Endothelial cell (in vitro differentiated cells): ENCODE measurements at places on chromosomes 11 and 22.

GRCh38 chr22:42172773-42173172 is 42.2 kb upstream of the CYP2D6 start:
- DNase-seq, result no peak

DNA sequence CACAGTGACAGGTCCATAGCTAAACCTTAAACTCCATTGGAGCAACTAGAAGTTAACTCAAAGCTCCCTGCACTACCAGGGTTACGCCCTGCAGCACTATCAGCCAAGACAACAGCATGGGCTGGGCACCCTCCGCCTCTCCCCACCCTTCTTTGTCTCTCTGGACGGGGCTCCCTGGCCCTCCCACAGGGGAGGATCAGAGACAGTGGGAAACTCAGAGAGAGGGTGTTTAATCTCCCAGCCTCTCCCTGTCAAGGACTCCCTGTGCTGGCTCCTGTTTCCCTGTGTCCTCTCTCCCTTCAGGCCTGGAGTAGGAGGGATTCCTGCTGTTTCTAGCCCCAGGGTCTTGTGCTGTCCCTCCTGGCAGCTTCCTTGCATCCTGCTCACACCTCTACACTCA is 56.9 kb upstream of the CSNK2A3 start:
- DNase-seq, result no peak

DNA sequence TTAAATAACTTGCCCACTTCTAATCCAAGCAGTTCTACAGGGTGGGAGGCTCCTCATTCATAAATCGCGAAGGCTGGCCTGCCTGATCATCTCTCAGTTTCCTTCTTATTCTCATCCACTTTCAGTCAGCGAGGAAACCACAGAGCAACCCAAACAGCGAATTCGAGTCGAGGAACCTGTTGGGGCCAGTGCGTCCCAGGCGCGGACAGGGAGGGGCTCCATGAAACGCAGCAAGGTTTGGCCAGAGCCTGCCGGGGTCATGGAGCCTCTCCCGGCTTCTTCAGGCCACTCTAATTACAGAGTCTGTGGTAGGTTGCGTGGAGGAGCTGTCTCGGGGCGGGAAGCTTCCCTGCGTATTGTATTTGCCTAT is 741 bp upstream of the NAV2 start:
- no peak for DNase-seq

- no peak for DNase-seq
Measured at GRCh38 chr11:37907436-37908218, 1309.6 kb upstream of the RAG2 start.

- no peak for DNase-seq
Measured at GRCh38 chr11:66172146-66172545, 96.3 kb upstream of the RAB1B start.

GRCh38 chr11:18313965-18314763 is 7.8 kb downstream of the HPS5 start:
- no peak for DNase-seq

- DNase-seq, result peak; percentile 18
Measured at GRCh38 chr11:86245369-86246292, 1.1 kb downstream of the EED start.

DNA sequence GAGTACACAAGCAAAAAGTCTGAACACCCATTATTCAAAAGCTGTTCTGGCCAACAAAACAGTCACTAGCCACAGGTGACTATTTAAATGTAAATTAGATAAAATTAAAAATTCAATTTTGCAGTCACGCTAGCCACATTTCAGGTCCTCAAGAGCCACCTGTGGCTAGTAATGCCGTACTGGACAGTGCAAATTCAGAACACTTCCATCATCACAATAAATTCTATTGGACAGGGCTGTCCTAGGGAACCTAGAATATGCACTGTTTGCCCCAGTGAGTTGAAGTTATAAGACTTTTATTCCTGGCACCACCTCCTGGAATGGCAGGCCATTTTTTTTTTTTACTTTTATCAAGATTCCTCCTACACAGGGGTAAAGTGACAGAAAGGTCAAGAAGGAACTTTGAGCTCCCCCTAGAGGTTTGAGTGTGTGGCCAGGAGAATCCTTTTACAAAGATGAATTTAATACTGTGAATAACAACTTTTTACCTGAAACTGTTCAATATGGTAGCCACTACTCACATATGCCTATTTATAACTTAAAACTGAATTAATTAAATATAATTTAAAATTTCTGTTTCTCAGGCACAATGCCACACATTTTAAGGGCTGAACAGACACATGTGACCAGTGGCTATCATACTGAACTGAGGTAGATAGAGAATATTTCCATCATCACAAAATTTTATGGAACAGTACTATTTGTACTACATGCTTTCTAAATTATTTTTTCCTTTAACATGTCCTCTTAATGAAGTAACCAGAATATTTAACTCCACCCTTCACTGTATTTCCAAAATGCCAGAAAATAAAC is 6.5 kb downstream of the MSANTD2 start:
- DNase-seq, result peak; percentile 35

- DNase-seq, result no peak
Measured at GRCh38 chr11:76327756-76328388, 53.1 kb downstream of the THAP12 start.

GRCh38 chr11:83971063-83971462 is 684.9 kb upstream of the CCDC90B start:
- no peak for DNase-seq

DNA sequence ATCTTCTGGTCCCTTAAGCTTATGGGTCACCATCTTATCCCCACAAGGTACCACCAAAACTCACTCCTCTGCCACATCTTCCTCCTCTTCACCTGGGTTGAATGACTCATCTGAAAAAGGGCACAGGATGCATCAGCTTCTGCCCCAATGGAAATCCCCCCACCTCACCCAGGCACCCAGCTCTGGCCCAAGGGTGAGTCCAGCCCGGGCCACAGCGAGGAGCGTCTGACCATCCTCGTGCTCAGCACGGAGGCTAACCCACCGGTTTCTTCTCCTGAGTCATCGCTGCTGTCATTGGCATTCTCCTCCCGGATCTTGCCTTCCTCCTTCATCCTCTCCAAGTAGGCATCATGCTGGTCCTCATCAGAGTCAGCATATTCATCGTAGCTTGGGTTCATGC is 5.3 kb upstream of the TNKS1BP1 start:
- DNase-seq, result no peak

DNA sequence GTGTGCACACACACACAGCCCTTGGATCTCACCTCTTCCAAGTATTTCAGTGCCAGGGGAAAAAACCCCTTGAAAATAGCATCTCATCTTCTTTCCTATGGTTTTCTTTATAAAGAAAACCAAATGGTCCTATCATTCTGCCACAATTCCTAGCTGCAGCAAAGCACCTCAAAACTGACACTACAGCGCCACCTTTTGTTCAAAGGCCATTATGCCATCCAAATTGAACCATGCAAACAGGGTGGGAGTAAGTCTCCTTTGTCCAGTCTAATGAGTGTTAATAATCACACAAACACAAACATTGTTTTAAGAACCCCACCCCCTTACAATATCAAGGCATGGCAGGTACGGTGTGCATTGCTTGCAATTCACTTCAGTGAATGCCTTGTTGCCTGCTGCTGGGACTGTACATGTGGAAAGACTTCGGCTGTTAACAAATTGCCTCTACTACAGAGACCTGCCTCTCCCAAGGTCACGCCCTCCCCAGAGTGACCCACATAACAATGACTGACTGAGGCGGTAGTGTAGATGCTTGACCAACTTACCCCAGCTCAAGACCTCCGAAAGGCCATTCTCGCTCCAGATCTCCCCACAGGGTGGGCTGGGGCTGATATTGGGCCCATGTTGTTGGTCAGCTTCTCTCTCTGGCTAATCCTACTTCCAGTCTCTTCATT is 31.7 kb downstream of the FAM181B start:
- DNase-seq, result peak; percentile 64

DNA sequence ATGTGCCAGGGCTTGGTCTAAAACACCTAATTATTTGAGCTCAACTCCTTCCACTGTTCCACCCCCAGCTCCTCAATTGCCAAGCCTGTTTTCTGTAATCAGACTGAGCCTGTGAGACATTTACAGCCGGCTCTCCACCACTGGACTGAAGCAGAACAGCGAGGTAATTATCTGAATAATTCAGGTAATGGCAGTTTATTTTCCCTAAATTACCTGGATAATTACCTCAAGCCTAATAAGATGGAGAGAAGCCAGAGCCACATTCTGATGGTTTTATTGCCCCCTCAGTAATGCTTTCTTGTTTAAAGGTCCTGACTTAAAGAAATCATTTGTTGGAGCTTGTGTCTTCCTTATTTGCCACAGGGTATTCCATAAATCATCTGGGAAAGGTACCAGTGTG is 64.2 kb downstream of the FZD4 start:
- no peak for DNase-seq

GRCh38 chr11:116646191-116646590 is 126.6 kb downstream of the BUD13 start:
- no peak for DNase-seq

DNA sequence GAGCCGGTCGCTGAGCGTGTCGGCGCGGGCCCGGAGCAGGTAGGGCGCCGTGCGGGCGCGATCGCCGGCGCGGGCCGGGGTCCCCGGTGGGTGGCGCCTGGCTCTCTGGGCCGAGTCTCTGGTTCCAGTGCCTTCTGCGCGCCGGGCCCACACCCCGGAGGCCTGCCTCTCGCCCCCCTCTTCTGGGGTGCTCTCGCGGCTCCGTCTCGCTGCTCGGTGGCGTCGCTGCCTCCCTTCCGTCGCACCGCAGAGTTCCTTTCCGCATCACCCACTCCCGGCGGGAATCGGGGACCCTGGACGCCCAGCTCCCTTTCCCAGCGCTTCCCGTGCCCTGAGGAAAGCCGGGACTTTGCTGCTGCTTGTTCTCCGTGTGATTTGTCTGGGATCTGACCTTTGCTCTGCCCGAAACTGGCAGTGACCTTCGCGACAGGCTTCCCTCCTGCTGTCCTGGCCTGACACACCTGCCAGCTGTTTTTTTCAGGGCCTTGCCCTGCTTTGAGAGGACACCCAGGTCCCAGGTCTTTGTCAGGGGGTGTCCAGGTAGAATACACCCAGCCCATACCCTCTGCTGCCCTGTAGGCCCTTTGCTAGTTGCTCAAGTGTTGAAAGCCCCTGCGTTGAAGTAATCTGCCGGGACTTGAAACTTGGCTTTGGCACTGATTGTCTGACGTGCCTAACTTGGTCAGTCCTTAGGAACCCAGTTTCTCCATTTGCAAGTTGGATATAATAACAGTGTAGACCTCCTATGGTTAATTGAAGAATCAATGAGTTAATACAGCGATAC is 711 bp downstream of the FDX1 start:
- no peak for DNase-seq

GRCh38 chr11:66912911-66913310 is 45.3 kb downstream of the PC start:
- no peak for DNase-seq

GRCh38 chr11:62054081-62054480 is 69.7 kb upstream of the INCENP start:
- DNase-seq, result no peak

DNA sequence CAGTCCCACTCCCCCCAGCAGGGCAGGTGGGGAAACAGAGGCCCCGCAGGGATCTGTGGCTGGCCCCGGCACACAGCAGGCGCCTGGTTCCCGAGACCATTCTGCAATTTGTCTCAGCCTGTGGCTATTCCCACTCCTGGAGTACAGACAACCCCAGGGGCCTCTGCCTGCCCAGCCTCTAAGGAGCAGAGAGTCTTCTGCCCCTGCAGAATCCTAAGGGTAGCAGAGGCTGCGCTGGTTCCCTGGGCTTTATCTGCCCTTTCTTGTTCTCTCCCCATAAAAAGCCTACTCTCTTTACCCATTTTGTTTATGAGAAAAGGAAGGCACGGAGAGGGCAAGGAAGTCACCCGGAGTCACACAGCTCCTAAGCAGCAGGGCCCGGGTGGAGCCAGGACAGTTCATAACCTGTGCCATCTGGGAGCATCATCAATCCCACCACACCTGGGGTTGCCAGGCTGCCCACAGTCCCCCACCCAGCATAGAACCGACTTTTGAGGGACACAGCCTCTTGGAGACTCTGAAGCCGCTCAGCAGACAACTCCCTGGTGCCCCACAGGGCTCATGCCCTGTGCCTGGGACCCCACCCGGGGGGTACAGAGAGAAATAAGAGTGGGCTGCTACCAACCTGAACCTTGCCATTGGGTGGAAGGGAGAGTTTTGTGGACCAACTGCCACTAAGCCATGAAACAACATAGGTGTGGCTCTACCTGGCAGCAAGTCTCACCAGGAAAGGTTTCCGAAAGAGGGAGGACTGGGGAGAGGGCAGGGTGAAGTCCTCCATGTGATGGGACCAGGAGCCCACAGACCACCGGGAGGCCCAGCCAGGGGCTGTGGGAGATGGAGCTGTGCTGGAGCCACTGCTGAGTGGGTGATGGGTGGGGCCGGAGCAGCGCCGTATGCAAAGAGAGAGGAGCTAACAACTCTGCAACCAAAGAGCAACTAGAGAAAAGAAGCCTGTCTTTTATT is 17.2 kb upstream of the LINC01488 start:
- DNase-seq, result no peak

DNA sequence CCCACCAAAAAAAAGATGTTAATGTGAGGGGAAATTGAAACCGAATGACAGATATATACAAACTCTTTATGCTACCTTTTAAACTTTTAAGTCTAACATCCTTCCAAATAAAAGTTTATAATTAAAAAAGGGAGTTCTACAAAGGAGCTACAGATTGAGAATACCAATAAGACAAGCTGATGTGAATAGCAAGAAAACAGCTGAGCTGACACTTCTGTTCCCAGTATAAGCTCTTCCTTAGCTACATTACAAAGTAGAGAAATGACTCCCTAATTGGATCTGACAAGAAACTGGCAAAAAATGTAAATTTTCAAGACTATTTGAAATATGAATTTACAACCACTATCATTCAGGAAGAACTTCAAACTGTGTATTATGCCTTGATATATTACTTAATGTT is 294.6 kb upstream of the SYN3 start:
- DNase-seq, result no peak

DNA sequence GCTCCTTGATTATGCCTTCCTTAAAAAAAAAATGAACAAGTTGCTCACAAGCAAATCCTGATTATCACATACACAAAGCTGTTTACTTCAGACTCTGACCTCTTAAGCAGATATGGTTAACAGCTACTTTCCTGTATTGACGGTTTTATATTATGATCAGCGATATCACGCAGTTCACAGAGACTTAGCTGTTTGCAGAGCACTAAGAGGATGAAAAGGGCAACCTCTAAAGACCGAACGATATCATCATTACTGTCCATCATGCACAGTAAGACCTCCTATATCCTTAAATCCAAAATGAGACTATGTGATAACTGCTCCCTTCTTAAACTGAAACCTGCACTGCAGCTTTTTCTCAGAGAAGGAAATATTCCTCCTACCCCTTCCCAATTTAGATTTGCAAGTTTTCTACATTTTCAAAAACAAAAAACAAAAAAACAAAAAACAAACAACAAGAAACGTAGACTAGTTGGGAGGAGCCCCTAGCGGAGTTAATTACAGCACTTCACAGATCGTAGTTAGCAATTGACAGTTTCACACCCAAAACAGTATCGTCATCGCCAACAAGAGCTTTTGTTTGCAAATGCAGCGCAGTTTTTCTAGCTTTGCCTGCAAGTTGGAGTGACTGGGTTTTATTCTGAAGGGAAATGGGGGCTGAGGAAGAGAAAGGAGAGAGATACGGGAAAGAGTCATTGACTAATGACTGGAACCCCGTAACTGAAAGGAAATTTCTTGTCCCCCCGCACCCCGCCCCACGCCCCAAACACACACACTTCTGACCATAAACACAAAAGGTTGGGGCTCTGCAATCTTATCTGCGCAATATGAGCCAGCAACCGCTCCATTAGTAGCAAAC is 1.2 kb downstream of the DDX6 start:
- DNase-seq, result peak; percentile 4

- DNase-seq, result no peak
Measured at GRCh38 chr11:65623852-65624616, 8.5 kb downstream of the PCNX3 start.
